Stimulated activated CD8-positive, alpha-beta memory T cell treated with anti-CD3 and anti-CD28 coated beads, Interleukin-15, amount 100 ng/mL, for 4 hours (primary cell): ENCODE measurements at places on chromosomes 13 and 19.

GRCh38 chr13:106407338-106407737 lies 128.1 kb downstream of the EFNB2 start:
- no peak for DNase-seq

- no peak for DNase-seq
Measured at GRCh38 chr19:56333506-56333905, 18.9 kb upstream of the ZSCAN5A start.

DNA sequence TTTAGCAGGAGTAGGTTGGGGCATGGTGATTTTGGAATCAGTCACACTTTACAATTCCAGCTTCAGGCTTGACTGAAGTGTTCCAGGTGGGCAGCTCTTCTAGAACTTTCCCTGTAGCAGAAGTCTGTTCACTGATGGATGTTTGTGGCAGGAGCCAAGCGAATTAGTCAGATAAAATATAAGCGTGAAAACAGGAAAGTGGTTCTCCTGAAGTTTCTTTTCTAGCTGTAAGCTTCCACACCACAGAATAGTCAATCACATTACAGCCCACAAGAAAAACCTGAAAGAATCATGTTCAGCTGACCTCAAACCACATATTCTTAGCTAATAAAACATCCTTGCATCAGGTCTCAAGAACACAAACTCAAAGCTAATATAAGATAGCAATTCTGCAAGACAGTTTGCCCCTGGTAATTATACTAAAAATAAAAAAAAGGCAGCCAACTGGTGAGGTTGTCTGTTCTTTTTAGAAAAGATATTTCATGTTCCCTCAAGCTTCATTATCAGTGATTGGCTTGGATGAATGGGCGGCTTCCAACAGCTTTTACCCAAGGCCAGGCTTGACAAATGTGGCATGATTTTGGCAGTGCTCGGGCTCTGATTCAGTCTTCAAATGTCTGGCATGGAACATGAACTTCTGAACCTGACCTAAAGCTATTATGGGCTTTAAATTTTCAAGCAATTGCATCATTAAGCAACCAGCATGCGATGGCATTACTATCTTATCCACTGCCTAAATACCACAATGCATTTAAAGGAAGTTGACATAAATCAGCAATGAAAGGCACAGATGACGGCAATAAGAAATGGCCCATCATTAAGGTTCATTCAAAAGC lies 136.8 kb downstream of the DCLK1 start:
- DNase-seq: no peak

DNA sequence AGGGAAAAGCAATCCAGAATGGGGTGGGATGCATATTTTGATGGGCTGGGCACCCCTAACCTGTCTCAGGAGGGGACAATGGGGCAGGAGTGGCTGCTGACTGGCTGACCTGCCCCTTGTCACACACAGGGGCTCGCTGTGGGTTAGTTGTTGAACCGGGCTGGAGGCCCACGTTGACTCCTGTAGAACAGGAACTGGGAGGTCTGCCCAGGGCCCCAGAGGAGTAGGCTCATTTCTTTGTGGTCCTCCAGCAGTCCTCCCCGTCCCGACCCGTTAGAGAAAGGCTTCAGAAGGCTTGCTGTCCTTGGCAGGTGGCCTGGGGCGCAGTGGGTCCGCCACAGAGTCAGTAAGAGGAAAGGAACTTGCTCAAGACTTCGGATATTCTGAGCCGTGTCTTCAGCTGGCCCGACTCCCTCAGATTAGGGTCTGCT lies 70.1 kb downstream of the COL4A1 start:
- DNase-seq: no peak

DNA sequence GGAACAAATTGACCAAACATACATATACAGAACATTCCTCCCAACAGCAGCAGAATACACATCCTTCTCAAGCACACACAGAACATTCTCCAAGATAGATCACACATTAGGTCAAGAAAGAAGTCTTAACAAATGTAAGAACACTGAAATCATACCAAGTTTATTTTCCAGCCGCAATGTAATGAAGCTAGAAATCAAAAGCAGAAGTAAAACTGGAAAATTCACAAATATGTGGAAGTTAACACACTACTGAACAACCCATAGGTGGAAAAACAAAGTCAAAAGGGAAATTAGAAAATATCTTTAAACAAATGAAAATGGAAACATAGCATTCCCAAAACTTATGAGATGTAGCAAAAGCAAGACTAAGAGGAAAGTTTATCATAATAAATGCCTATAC lies 692.6 kb downstream of the DIAPH3 start:
- DNase-seq: no peak

DNA sequence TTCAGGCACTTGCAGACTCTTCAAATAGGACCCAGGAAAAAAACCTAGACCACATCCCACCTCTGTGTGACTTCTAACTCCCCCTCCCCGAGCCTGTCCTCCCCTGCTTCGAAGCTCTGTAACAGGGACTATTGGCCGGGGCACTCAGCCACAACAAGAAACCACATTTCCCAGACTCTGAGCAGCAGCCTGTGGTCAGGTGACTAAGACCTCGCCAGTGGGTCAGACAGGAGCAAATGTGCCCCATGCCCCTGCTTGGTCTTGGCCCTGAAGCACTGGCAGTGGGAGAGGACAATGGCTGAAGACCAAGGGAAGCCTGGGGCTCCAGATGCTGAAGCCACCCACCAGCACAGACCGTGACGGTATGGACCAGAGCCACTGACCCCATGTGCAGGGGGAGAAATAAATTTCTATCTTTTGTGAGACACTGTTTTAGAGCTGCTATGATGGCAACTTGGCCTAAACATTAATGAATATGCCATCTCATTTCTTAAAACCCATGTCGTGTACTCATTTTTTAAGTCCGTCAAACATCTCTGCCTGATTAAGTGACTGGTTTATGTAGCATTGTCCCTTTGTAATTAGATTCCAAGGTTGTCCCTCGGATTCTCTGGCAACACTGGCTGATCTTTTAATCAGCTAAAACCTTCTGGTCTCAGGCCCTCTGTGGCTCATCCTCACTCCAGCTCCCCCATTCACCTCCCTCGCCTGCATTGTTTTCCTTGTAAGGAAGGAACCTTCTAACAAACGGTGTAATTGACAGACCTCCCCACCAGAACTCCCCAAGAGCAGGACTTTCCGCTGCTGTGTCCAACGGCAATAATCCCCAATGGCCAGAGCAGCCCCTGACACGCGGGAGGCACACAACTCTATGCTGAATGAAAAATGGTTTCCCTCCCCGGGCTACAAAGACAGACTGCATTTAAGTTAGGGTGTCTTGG lies 98.4 kb downstream of the STK24 start:
- DNase-seq: no peak

DNA sequence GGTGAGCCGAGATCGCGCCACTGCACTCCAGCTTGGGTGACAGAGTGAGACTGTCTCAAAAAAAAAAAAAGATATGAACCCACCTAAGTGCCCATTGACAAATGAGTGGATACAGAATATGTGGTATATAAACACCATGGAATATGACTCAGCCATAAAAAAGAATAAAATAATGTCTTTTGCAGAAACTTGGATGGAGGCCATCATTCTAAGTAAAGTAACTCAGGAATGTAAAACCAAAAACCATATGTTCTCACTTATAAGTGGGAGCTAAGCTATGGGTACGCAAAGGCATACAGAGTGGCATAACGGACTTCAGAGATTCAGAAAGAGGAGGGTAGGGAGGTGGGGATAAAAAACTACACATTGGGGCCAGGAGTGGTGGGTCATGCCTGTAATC lies 29.5 kb downstream of the PLA2G4C start:
- no peak for DNase-seq

GRCh38 chr13:80297094-80297493 lies 43.8 kb downstream of the SPRY2 start:
- no peak for DNase-seq
